MV-4-11 (cell line): ENCODE measurements at places on chromosomes 7 and 10.

DNA sequence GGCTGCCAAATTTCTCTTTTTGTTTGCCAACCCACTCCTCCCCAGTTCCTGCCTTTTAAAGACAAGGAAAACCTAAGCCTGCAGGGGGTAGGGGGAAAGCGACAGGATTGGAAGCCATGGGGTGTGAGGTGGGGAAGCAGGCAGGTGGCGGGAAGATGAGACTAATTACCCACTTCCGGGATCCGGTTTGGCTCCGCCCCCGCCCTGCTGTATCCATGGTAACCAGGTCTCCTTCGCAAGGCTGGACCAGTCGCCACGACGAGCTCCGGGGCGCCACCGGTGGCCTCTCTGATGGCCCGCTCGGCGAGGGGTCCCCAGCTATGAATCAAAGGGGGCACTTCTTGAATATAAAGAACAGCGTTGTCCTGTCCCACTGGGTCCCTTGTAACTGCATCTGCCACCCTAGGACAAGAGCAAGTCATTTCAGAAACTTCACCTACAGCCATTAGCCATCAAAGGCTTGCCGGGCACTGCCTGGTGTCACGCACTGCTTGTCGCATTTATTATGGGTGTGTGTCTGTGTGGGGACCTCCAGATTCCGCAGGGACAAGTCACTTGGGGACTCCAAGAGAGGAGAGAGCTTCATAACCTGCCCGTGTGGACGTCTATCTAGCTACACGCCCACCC is 55.4 kb upstream of the LMTK2 start:
- DNase-seq, result no peak

- DNase-seq, result no peak
These were observed 47.2 kb upstream of the ZRANB1 start for GRCh38 chr10:124894569-124895215.

DNA sequence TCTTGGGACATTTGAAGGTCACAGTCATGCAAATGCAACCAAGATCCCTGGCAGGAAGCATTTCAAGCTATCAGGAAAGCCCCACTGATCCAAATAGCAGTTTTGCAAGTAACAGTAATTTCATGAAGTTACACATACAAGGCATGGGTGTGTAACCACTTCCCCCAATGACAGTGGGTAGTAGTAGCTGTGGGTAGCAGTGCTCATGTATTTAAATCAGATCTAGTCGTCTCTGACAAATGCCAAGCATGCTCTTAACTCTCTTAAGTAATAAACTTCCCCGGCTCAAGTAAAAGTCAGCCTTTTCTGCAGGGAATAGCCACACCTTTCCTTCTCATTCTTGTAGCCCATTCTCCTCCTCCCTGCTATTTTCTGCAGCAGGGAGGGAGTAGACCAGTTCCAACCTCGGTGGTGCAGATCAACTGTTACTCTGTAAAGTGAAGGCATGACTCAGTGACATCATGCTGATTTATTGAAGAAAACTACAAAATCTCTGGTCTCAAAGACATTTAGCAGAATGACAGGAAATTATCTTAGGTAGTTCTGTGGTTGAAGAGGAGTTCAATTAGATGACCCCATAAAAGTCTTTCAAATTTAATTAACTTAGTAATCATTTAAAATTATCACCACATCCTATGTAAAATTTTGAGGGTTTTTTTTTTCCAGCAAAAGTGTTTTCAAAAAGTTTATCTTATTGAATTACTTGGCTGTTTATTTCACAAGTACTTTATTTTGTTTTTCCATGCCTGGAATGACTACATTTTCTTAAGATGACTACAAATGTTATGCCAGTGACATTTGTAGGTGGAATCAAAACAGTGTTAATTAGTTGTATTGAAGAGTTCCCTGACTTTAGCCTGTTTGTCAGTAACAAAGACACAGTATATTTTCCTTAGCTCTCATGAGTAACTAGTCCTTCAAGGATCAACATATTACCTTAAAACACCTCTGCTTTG is 568.3 kb downstream of the INHBA start:
- DNase-seq, result peak; percentile 19

DNA sequence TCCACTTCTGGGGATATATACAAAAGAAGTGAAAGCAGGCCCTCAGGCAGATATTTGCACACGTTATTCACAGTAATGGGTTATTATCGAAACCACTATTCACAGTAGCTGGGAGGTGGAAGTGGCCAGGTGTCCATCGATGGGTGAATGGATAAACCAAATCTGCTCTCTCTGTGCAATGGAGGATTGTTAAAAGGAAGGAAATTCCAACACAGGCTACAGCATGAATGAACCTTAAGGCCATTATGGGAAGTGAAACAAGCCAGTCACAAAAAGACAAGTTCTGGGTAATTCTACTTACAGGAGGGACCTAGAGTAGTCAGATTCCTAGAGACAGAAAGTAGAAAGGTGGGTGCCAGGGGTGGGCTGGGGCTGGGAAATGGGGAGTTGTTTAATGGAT is 48.5 kb upstream of the BHLHA15 start:
- peak; percentile 65 for DNase-seq

DNA sequence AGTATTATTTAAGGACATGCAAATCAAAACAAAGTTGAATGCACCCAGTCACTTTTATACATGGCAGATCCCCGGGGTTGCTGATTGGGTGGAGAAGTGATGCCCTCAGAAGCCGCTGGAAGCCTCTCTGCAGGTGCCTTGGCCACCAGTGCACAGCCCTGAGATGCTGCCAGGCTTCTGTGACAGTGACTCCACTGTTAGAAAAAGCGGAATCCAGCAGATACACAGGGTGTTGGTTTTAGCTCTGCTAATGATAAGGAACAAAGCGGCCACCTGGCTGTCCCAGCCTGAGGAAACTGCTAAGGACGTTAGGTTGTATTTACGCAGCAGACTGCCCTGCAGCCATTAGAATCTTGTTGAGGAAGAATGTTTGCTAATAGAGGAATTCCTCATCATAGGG is 47.5 kb downstream of the JAKMIP3 start:
- DNase-seq, result no peak

DNA sequence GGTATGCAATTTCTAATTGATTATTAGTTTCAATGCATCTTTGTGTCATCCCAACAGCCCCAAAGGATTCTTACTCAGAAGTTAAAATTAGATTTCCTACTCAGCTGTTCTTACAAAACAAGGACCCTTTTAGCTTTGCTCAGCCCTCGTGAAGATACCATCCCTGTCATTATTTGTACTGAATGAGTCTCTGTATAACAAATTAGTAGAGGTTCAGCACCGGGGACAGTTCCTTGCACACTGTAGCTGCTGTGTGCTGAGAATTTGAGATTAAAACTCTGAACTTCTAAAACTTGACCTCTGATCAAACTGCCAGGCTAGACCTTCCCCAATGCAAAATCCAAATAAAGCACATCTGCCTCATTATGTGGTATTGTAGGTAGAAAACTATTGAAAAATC is 299.1 kb downstream of the LHFPL3 start:
- DNase-seq, result peak; percentile 34

GRCh38 chr10:34397324-34397723 is 417.8 kb downstream of the PARD3 start:
- DNase-seq, result no peak

DNA sequence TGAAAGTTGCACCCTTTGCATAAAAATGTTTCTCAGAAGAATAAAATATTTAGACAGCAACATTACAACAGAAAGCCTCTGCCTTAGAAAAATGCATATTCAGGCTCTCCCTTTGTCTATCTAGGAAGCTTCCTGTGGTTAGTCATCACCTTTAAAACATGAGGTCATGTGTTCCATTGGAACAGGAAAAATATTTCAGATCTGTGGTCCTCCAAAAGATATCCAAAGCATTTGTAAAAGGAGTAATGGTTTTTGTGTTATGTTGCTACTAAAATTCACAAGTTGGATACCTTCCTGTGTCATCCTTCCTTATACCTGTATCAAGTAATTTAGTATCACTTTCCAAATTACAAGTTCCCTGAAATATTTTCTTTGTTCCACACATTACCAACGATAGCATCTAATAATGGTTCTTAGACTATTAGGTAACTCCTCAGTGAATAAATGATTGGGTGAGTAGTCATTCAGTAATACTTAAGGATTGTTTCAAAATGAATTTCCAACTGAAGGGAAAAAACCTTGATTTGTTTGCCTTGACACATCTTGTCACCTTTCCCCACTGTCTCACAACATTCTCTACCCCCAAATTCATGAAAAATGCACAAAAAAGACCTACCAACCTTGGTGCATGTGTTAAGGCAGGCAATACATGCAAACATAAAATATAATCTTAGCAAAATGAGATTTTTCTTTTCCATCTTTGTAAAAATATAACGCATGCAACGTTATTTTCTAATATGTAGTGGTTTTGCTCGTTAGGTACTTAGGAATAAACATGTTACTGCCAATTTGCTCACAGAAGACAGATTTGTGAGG is 19.7 kb upstream of the RHOBTB1 start:
- no peak for DNase-seq

- no peak for DNase-seq
These were observed 93.5 kb upstream of the DDC start for GRCh38 chr7:50658696-50659095.

DNA sequence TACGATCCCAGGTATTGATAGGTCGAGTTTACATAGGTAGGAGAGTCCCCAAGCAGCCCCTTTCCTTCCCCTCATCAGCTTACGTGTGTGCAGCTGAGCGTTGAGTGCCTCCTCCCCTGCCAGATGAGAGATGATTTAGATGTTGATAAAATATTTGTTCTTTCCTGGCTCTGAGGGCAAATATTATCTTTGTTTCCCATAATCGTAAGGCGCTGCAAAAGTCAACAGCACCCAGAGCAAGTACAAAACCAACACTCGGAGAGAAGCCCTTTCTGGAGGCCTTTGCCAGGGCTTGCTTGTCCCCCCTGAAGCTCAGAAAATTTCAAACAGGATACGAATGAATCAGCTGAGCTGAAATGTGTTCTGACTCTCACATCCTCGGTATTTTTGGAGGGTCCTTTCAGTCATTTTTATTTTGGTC is 683.2 kb downstream of the LRMDA start:
- DNase-seq, result no peak

GRCh38 chr7:89103564-89103963 is 308.0 kb upstream of the TEX47 start:
- no peak for DNase-seq

DNA sequence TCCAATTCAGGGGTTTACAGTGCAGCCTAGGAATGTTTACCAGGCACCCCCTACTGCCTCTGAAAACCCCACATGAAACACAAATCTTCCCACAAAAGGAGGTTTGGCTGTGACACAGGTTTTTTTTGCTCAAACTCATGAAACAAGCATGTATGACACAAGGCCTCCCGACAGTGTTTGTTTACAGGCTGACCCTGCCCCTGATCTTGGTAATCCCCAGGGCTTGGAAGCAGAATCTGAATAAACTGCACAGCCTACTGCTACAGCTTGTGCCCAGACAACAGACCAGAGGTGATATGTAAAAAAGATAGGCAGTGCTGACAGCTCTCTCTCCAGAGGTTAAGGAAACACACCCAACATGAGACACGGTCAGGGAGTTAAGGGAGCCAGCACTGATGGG is 184.2 kb downstream of the KMT2E start:
- DNase-seq, result no peak

- no peak for DNase-seq
These were observed 349.7 kb upstream of the SEMA3C start for GRCh38 chr7:81268551-81268950.

- DNase-seq, result no peak
These were observed 12.2 kb downstream of the LANCL2 start for GRCh38 chr7:55377162-55377817.

GRCh38 chr7:16914771-16915170 is 33.0 kb upstream of the AGR3 start:
- no peak for DNase-seq

DNA sequence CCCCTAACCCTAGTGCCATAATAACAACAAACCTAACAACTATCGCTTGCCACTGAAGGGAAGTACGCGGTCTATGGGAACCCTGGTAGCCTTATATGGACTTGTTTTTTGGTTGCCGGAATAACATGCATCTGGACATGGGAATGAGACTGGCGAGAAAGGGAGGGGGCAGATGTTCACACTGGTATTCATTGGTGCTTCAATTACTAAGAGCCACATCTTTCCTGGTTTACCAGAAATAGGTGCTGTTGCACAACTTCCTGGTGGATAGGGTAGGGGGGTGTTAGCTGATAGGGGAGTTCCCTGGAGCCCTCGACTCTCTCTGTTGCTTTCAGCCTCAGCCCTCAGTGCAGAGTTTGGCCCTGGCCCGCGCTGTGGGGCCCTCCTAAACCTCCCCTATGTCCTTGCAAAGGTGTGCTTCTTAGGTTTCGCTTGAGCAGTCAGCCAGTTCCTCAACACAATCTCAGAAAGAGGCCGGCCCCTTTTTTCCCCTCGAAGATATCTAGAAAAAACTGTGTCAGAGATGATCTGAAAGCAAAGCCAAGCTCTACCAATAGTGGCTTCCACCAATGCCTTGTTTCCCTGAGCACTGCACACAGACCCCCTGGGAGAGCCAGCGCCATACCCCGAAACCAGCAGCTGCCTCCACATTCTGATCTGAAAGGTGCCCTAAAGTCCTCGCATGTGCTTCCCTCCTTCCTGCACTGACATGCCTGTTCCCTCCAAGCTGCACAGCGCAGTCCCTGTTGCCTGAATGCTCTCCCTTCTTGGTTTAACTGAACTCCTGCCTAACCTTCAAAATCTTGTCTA is 13.5 kb downstream of the TBXAS1 start:
- no peak for DNase-seq

- DNase-seq, result no peak
These were observed 50.1 kb downstream of the PDGFA start for GRCh38 chr7:469563-469961.

GRCh38 chr7:135508883-135509588 is 866 bp downstream of the CNOT4 start:
- DNase-seq, result peak; percentile 35

DNA sequence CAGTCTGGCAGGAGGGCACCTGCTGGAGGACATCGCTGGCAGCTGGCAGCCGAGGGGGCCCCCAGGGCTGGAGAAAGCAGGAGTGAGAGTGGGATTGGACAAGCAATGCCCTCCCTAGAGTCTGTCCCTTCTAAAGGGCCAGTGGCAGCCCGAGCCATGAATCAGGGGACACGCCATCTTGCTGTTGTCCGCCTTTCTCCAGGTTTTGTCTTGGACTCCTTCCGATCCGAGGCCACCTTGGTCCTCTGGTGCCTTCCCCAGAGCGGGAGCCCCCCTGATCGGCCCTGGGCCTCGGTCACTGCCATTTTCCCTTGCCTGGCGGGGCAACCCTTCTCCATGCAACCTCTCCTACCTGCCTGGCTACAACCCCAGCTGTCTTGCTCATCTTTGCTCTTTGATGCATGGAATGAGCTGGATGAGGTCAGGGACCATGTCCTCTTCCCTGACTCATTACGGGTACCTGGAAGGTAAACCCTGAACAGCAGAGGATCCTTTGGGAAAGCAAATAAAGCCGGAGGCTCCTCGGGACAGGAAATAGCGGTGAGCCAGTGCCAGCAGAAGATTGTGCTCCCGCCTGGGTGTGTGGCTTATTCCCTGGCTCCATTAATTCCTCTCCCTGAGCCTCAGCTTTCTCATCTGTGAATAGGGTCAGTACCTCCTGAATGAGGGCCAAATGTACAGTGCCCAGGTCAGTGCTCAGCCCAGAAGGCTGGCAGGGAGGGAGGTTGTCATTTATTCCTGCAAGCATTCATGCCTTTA is 112.0 kb downstream of the GRK5 start:
- DNase-seq, result no peak
